ENCODE measurements at places on chromosomes 11 and 22. TPM values are rescaled to one million over a fixed set of nuclear protein-coding genes. Genes with fewer than 3 reads are reported as not detected.

GRCh38 chr11:93728792-93729128 lies 12.5 kb downstream of the TAF1D start:
- ATAC-seq: no peak

GRCh38 chr11:79857377-79858214 lies 416.8 kb upstream of the TENM4 start:
- ATAC-seq: no peak

C1QTNF4 gene
- not detected for total RNA-seq

DNA sequence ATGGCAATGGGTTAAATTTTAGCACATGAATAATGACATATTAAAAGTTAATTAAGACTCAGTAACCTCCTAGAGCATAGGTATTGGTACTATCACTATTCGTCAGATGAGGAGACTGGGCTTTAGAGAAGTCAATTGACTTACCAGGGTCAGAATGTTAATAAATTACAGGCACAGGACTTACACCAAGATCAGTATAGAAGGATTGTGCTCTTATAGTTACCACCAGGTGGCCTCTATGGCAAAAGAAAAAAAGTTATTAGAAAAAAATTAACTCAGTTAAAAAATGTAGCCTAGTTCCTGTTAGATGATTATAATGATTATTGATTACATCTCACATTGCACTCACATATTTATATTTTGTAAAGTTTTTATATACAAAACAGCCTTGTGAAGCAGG lies 1163.7 kb downstream of the FAM181B start:
- no peak for ATAC-seq

- ATAC-seq: no peak
Observed at GRCh38 chr11:61106894-61107470, 4.7 kb downstream of the CD5 start.

DNA sequence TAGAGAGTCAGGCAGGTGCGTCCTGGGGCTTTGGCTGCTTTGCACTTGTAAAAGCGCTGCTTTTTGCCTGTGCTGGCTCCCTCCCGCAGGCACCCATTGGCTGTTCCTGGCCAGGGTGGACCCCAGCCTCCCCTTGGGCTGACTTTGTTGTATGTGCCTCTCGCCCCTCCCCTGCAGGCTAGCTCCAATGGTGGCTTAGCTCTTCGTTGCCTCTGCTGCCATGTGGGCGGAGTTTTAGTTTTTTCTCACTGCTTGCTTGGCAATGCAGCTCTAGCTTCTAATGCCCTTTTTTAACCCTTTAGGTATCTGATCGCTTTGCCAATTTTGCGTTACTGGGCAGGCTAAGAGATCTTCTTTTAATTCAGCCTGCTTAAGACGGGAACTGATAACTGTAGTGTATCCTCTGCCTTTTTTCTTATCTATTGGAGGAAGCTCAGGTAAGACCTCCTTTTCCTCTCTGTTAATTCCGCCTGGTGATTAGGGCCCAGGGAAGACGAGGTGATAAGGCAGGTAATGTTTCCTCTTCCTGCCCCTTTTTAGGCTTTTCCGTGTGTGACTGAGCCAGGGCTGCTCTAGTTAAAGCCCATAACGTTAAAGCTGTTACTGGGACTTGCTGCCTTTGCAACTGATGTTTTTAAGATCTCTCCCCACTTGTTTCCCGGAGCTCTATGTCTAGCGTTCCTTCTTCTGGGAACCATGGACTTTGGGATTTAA lies 11.7 kb upstream of the GLYATL1 start:
- ATAC-seq: peak; percentile 25

GRCh38 chr11:66230156-66230555 lies 38.3 kb upstream of the RAB1B start:
- ATAC-seq: no peak

DNA sequence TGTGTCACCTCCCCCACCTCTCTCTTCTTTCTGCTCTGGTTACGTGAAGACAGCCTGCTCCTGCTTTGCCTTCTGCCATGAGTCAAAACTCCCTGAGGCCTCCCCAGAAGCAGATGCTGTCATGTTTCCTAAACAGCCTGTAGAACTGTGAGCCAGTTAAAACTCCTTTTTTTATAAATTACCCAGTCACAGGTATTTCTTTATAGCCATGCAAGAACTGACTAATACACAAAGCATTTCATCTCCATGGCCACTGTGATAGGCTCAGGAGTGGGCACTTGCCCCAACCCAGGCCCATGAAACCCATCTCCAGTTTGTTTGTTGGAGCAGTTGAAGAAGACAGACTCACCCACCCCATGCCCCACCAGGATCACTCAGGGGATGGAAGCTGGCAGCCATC lies 253.3 kb upstream of the ISX start:
- no peak for ATAC-seq

- ATAC-seq: no peak
Observed at GRCh38 chr11:19201737-19202605, at the start of gene CSRP3. Gene CSRP3 (minus strand): TSS chr11:19201983. CDS start chr11:19192448, 9,535 bp downstream.

DNA sequence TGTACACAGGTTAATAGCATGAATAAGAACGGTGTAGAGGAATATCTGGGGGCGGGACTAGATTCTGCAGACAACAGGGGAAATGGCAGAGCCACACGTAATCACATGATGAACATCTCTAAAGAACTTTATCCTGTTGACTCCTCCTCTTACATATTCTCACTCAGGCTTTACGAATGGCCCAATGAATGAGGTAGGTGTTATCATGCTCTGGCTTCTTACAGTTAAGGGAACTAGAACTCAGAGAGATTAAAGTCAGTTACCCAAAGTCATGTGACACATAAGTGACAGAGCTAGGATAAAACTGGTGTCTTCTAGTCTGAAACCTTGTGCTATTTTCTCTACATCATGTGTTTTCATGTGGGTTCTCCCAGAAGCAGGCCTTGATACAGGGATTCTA lies 49.0 kb upstream of the BMAL1 start:
- no peak for ATAC-seq

All from esophagus mucosa (tissue), 1 donor.